Caco-2 (cell line): ENCODE measurements at places on chromosomes 6 and 20. TPM values are rescaled to one million over a fixed set of nuclear protein-coding genes. Genes with fewer than 3 reads are reported as not detected.

DNA sequence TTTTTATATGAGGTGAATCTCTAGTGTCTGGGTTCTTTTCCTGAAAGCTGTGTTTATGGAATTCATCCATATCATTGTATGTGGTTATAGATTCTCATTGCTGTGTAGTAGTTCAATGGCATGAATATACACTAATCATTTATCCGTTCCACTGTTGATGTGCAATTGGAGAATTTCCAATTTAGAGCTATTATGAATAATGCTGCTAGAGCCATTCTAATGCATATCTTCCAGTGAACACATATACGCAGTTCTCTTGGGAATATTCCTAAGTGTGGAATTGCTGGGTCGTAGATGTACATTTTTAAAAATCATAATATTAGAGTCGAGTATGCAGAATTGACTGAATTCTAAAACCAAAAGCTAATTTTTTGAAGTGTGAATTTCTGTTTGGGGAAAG, 327.5 kb upstream of the JAG1 start:
- DNase-seq = no peak

The IL17A gene
- not detected in 2 replicates for total RNA-seq

The OR12D3 gene
- not detected in 2 replicates for total RNA-seq

DNA sequence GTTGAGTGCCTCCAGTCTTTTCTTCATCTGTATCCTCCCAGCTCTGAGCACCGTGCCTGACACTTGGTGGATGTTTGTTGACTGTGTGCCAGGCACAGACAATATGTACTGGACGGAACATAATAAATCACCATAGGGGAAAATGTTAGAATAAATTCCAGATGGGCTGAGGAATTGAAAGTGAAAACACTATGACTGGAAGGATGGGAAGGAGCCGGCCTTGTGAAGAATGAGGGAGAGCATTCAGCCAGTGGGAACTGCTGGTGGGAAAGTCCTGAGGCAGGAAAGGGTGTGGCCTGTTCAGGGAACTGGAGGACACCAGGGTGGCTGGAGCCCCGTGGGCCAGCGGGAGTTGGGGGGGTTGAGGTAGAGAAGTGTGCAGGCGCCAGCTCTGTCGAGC, 75.4 kb downstream of the MTHFD1L start:
- no peak for DNase-seq

DNA sequence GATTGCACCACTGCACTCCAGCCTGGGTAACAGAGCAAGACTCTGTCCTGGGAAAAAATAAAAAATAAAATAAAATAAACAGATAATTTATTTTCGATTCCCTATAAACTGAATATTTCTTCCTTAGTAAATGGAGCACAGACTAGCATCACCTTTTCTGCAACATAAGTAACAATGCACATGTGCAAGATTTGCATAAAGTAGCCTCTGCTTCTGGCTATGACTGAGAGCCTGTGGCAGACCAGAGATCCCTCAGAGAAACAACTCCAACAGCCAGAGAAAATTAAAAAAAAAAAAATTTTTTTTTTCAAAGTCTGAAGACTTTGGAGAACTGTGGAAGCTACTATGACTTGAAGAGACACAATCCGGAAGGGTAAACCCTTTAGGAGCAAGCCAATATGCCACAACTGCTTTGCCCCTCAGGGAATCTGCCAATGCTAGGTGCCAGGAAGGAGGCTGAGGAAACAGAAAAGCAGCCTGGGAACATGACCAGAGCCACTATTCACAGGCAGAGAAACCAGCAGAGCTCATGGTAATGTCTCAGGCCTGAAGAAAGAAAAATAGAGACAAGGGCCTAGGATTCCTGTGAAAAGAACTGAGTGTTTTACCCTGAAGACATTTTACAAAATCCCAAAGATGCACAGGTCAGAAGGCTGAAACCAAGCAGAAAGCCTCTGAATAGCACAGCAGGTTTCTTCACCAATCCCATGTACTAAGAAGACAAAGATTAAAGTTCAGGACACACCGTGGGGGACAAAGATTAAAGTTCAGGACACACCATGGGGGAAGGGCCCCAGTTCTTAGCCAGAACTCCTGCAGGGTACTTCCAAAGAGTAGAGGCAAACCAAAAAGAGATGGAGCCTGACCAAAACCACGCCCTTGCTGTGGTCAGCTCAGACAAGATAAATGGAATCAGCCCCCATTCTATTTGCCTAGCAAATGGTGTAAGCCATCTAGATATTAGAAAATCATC, 25.8 kb downstream of the B4GALT5 start:
- no peak for DNase-seq

The HLA-DOA gene
- total RNA-seq = not detected in 2 replicates

The AKAP12 gene
- 0.93 and 1.2 TPM in 2 replicates for total RNA-seq

DNA sequence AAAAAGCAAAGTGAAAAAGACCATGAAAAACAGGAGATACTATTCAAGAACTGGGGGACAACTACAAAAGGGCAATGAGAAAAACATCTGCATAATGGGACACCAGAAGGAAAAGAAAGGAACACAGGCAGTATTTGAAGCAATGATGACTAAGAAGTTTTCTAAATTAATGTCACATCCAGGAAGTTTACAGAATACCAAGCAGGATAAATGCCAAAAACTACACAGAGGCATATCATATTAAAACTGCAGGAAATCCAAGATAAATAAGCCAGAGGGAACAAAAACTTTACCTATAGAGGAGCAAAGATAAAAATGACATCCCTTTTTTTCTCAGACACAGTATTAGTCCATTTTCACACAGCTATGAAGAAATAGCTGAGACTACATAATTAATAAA, 193.0 kb downstream of the ERMARD start:
- no peak for DNase-seq

- DNase-seq = no peak
These were observed 45.9 kb downstream of the PLAGL1 start for GRCh38 chr6:143961886-143962878.

The HTR1E gene
- total RNA-seq = not detected in 2 replicates
